ENCODE measurements at places on chromosomes 13 and 19.

DNA sequence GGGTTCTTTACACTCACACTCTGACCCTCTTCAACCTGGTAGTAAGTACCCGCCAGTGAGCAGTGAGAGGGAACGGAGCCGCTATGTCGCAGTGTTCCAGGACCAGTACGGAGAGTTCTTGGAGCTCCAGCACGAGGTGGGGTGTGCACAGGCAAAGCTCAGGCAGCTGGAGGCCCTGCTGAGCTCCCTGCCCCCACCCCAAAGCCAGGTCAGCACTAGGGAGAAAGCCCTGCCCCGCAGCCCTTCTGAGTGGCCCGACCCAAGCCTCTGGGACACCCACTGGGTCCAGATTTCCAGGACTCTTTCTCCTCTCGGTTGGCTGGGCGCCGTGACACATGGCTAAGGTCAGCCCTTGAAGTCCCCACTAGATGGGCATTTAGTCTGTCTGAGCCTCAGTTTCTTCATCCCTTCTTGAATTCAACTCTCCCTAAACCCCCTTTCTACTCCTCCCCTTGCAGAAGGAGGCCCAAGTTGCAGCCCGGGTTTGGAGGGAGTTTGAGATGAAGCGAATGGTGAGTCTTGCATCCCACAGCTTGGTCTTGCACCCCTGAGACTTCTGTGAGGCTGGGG is 1.9 kb downstream of the OCEL1 start:
- DNase-seq: no peak

DNA sequence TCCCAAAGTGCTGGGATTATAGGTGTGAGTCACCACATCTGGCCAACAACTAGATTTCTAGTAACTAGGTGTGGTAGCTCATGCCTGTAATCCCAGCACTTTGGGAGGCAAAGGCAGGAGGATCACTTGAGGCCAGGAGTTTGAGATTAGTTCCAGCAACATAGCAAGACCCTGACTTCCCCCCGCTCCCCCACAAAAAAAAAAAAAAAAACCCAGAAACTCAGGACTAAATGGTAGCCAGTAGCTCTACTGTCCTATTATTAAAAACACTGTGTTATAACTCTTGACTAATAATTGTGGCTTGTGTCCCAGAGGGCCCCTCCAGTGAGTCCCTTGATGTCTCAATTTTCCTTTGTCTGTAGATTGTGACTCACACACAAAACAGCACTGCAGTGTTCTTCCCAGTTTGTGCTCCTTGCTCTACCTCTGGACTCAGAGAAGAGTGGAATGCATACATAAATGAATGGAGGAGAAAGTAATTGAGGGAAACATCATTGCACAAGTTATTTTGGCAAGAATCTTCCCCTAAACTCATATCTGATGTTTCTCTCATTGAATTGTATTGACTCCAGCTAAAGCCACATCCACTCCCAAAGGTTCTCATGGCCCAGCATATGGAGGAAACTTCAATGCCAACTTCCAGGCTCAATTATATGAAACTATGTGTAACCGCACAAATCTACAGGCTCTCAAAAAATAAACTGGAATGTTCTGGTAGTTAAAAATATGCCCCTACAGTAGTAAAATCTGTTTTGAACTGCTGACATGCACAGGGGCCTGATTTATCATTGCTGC is 8.8 kb downstream of the TPT1 start:
- DNase-seq: no peak

DNA sequence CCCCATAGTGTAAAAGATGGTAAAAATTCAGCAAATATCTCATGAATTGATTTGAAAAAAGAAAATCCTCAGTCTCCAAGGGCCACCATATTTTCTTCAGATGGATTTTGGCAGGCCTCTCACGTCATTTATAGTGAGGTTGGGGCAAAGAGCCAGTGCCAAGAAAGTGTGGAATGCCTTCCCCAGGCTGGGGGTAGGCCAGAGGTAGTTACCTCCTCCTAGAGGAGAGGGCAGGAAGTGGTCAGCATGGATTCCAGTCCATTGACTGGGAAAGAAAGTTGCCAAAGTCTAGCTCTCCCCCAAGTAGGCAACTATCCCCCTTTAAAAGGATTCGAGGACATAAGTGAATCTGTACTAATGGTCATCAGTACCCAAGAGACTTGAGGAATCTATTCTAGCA is 68.4 kb upstream of the KCTD4 start:
- DNase-seq: no peak

DNA sequence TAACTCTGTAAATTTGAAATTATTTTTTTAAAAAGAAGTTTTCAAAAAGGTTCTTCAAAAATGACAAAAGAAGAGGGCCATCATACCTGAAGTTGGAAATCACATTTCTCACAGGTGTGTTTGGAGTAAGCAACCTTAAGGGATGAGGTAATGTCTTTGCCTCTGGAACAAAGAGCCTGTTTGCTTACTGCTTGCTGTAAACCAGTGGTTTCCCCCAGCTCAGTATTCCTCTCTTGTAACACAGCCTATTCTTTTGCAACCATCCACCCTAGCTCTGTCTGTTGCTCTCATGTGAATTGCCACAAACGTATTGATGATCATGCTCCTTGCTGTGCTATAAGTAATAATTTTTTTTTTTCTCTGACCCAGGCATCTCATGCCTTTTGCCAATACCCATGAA is 38.1 kb downstream of the UCHL3 start:
- DNase-seq: no peak

DNA sequence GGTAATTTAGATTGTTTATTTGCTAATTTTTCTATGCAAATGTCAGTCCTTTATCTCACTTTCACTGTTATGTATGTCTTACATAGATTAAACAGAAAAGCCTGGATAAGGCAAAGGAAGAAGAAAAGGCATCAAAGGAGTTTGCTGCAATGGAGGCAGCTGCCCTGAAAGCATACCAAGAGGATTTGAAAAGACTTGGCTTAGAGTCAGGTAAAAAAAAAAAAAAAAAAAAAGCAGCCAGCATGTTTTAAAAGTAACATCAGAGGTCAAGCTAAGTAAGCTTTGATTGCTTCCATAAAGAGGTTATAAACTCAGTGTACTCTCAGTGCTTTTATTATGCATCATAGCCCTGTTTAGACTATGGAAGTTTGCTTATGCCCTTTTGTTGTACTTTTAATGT is 3.8 kb downstream of the WBP4 start:
- no peak for DNase-seq

- DNase-seq: no peak
Measured at GRCh38 chr13:79711631-79712030, 230.7 kb downstream of the NDFIP2 start.

DNA sequence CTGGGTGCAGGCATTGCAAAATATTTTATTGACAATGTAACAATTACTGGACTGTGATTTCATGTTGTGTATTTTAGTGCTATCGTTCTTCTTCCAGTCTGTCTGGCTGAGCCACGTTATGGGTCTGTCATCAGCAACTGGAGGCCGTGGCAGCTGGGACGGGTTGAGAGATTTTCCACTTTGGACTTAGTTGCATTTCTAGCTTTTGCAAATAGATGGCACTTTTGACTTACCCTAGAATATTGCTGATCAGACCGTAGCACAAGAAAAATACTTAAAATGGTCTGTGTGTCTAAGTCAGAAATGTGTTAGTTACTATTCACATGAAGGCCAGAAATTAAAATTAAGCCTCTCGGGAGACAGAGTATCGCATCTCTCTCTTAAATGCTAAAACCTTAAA is 211.1 kb downstream of the TEX29 start:
- DNase-seq: no peak

GRCh38 chr13:52896827-52897659 is 48.6 kb upstream of the PCDH8 start:
- DNase-seq: no peak

- no peak for DNase-seq
Measured at GRCh38 chr13:100559886-100560285, 28.7 kb downstream of the GGACT start.

GRCh38 chr19:4596033-4596904 is 36.8 kb upstream of the SEMA6B start:
- DNase-seq: no peak

DNA sequence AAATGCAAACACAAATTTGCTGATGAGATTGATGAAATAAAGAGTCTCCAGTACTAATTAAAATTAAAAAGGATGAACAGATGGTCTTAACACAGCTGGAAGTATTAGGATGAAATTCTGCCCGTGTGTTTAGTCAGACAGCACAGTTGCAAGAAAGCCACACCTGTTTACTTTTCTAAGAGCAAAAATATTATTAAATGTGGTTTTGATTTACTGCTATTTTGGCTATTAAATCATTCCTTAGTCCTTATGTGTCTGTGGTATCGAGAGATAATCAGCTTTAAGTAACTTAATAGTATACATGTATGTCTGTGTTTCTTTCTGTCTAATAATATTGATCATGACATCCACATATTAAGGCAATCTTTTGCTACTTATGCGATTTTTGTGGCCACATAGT is 494.9 kb downstream of the GPC6 start:
- no peak for DNase-seq

- no peak for DNase-seq
Measured at GRCh38 chr19:38012290-38012689, 105.3 kb downstream of the SIPA1L3 start.

- no peak for DNase-seq
Measured at GRCh38 chr19:24032651-24033050, 54.3 kb upstream of the ZNF254 start.

DNA sequence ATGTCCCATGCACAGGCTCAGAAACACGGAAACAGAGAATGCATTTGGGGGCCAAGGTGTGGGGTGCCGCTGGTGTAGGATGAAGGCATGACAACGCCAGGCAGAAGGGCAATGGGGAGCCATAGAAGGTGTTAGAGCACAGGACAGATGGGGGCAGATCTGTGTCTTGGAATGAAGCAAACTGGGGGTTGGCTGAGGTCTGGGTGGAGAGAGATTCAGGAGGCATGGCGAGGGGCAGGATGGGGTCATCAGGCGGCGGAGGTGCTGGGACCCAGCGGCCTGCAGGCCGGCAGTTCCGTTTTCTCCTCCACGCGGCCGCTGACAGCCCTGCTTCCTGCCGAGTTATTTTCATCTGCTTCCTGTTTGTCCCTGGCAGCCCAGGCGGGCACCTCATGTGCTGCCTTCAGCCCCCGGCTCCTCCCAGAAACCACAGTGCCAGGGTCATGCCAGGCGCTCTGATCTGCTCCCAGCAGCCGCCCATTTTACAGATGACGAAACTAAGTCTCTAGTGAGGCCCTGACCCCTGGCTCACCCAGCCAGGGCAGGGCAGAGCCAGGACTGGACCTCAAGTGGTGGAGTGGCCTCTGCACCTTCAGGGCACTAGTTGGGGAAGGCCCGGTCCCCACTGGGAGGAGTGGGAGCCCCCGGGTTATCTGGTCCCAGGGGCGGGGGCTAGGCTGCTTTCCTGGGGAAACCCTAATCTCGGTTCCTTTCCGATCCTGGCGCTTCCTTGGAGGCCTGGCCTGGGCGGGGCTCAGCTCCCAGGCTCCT is 2.2 kb downstream of the ARHGAP45 start:
- DNase-seq: no peak

- DNase-seq: no peak
Measured at GRCh38 chr13:45537516-45537915, 72.8 kb downstream of the COG3 start.

GRCh38 chr19:23699521-23699860 is 12.5 kb upstream of the ZNF675 start:
- DNase-seq: no peak

DNA sequence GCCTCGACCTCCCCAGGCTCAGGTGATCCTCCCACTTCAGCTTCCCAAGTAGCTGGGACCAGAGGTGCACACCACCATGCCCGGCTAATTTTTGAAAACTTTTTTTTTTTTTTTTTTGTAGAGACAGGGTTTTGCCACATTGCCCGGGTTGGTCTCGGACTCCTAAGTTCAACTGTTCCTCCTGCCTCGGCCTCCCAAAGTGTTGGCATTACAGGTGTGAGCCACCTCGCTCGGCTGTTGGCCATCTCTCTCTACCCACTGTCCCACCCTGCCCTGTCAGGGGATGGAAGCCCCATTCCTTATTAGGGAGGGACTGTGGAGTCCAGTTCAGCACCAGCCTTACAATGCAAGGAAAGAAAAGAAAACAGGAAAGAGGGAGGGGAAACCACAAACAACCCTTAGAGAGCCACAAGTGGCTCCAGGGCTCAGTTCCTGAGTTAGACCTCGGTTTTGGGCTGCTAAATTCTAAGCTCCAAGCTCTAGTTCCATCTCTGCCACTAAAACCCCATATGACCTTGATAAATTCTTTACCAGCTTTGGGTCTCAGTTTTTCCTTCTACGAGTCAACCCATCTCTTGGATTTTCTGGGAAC is 31.7 kb downstream of the ACTL9 start:
- DNase-seq: no peak

DNA sequence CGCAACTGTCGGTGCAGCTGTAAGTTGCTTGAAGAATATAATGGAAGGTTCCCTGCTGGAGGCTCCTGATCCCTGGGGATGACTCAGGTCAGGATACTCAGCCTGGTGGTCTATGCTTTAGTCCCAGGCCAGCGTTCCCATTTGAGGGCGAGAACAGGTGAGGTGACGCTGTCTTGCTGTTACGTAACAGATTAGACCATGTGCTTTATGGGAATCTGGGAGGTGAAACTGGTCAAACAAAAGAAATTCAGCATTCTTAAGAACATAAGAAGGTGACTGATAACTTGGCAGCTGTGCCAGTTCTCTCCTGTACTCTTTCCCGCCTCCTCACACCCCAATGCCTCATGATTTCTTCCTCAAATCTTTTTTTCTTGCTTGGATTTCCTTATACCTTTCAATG is at the start of gene CXCL17:
Gene CXCL17 (minus strand): TSS at position 114 of the 400 bp plus-strand sequence. CDS start 114 bp downstream, outside the sequence.
- DNase-seq: no peak

DNA sequence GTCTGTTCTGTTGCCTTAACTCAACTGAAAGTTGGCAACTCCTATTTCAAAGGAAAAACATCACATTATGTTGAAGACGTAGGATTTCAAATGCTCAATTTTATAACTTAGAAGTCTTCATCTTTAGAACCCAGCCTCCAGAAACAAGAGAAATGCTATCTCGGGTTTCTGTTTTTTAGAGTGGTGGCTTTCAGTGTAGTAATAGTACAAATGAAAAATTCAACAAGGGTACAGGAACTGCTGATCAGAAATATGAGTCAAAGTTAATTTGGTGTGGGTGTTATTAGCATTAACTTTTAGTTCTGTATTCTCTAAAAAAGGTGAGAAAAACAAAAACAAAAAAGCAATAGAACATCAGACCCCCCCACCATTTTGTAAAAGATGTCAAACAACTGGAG is 56.6 kb upstream of the FLT1 start:
- DNase-seq: no peak

- DNase-seq: no peak
Measured at GRCh38 chr13:67827992-67828391, 597.9 kb upstream of the PCDH9 start.

DNA sequence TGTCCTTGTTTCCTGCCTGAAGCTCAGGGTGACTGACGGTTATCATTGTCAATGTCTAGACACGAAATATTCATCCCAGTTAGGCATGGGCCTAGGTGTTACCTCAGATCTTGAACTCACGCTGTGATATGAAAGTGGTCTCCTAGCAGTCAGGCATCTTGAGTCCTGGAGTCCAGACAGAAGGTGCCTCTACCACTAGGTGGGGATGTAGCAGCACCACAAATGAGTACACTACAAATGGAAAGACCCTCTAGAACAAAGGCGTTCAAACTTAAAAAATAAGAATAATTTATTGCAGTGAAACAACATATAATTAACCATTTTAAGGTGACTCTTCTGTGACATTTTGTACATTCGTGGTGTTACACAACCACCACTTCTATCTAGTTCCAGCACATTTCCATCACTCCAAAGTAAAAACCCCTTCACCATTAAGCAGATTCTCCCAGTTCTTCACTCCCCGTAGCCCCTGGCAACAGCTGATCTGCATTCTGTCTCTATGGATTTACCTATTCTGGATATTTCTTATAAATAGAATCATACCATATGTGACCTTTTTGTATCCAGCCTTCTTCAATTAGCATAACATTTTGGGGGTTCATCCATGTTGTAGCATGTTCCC is 11.9 kb upstream of the FRY start:
- DNase-seq: no peak
